Ureter (tissue), 1 donor: ENCODE measurements at places on chromosomes 6 and 20. TPM values are rescaled to one million over a fixed set of nuclear protein-coding genes. Genes with fewer than 3 reads are reported as not detected.

The OR2B6 gene
- not detected for total RNA-seq

The RAET1L gene
- total RNA-seq = not detected

The PTP4A1 gene
- total RNA-seq = 55.6 TPM

The PRR18 gene
- total RNA-seq = 0.23 TPM
